ENCODE measurements at places on chromosomes 2 and 18.

DNA sequence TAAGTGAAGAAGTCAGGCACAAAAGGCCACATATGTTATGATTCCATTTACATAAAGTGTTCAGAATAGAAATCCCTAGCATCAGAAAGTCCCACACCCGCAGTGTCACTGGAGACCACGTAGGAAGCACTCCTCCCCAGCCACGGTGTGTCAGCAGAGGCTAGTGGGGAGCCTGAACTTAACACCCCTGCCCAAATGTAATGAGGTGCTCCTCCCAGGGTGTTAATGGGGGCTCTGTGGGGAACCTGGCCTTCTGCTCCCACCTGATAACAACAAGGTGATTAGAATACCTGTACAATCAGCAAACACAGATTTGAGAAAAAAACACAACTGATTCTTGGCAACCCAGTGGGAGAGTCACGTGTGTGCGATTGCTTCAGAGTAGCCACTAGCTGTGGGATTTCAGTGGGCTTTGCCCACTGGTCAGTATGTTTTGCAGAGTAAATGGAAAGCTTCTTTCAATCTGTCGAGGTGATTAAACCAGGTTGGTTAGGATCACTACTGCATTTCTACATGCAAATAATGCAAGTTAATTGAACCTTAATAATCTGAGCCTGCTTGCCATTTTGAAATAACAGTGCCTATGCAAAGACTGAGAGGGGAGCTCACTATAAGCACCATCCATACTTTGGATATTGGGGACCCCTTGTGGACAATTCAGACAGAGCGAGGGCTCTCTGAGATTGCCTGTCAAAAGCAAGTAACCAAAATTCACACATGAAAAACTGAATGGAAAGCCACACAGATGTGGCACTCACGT lies 20.6 kb upstream of the ATRAID start:
- peak; percentile 64 for DNase-seq

DNA sequence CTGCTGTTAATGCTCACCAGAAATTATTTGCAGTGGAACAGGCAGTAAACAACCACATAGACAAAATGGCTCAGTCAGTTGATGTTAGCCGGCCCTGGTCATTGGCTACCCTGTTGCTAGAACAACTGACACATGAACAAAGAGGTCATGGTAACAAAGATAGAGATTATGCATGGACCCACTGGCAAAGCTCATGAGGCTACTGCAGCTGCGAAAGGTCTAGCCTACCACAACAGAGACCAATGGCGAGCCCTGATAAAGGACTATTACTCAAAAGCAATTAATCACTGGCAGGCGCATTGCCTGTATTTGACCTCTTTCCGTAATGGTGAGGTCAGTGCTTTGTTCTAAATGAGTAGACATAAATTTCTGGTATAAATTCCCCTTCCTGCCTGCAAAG lies 474.2 kb downstream of the DSC3 start:
- no peak for DNase-seq

DNA sequence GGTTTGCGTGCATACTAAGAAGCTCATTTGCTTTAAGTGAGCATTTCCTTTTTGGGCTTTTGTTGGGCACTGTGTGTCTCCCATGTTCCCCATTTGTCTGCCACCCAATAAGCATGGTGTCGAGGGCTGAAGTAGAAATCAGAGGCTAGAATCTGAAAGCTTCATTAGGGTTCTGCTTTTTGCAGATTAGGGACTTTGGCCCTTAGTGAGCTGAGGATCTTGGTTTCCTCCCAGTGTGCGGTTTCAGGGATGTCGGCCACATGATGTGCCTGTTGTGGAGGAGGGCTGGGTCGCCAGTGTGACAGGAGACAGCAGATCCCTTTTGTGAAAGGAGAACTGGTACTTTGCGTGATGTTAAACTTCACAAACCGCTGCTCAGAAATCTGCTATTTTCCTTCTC lies 41.1 kb downstream of the PLEKHB2 start:
- DNase-seq, result no peak

DNA sequence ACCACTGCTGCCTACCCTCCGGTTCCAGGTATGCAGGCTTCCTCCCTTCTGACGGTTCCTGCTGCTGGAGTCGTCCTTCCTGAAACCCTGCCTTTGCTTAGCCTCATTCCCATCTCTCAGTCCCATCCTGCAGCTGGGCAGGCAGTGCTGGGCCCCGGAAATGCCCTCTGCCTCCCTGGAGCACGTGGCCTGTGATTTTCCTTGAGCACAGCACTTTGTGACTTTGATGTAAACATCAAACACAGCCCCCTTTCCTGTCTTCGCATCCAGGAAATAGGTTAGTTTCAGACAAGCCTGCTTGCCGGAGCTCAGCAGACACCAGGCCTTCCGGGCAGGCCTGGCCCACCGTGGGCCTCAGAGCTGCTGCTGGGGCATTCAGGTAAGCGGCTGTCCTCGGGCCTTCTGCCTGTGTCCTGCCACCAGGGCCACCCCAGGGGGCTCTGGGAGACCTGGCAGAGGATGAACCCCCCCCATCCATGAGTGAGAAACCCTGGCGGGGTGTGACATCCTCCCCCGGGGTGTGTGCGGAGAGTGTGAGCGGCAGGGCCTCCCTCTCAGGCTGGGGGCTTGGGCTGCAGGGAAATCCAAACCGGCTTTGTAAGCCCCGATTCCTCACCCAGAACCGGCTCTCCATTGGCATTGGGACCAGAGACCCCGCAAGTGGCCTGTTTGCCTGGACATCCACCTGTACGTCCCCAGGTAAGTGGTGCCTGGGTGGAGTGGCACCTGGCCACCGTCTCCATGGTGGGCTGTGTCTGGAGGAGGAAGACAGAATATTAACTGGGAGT lies at the start of gene ZAP70:
Gene ZAP70 (plus strand): TSS at position 281 of the 788 bp plus-strand sequence. CDS start 10,461 bp downstream, outside the sequence.
- no peak for DNase-seq

- DNase-seq, result peak; percentile 73
Measured at GRCh38 chr18:49225160-49225559, 235.3 kb downstream of the DYM start.

- DNase-seq, result peak; percentile 78
Measured at GRCh38 chr18:40380686-40381439, 1574.2 kb upstream of the PIK3C3 start.

GRCh38 chr18:40004246-40004645 lies 1950.8 kb upstream of the PIK3C3 start:
- no peak for DNase-seq

DNA sequence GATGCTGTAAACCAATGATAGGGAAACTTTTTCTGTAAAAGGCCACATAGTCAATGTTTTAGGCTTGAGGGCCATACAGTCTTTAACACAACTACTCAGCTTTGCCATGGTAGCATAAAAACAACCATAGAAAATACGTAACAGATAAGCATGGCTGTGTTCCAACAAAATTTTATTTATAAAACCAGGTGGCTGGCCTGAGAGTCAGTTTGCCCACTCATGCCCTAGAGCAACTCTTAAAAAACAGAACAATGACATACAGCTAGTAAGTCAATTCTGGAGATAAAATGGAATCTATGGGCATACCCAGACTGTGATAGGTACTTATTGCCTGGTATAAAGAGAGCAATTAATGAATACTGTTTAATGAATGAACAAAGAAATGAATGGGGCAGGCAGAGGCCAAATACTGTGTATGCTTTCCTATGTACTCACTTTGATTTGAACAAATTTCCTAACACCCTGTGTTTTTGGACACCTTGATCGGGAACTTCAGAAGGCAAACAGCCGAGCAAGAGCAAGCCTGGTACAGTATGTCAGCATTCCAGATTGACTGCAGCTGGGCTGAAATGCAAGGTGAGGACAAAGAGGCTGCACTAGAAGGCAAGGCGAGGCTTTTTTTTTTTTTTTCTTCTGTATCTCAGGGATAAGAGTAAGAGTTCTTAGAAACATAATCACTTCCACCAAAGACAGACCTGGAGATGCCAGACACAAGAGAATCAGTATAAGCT lies 315.3 kb downstream of the CLIP4 start:
- DNase-seq, result no peak

DNA sequence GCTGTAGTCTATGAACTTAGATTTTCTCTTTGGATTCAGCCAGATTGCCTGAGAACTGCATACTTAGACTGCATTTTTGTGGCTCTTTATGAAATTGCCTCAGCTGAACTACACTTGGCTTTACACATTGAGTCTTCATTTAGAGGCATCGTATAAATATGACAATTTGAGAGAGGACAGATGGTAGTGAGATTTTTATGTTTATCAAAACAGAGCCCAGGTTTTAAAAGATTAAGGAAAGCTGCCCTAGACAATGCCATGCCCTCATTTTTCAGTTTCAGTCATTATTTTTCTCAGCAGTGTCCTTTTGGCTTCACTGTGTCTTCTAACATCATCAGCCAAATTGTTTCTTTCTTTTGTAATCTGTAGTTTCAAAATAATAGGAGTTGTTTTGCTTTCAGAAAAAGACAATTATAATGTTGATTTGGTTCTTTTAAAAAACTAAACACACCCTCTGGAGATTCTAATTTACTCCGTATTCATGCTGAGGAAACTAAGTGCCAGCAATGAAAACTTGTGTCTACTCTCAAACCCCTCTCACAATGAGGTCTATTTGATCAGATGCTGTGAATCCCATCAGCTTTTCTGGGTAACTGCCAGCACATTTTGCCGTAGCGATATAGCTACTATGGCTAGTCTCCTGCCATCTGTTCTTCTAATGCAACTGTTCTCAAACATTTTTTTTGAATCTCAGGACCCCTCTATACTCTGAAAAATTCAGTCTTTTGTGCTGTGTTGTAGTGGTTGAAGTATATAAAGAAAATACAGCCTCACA lies 46.2 kb downstream of the TWSG1 start:
- DNase-seq, result peak; percentile 48

DNA sequence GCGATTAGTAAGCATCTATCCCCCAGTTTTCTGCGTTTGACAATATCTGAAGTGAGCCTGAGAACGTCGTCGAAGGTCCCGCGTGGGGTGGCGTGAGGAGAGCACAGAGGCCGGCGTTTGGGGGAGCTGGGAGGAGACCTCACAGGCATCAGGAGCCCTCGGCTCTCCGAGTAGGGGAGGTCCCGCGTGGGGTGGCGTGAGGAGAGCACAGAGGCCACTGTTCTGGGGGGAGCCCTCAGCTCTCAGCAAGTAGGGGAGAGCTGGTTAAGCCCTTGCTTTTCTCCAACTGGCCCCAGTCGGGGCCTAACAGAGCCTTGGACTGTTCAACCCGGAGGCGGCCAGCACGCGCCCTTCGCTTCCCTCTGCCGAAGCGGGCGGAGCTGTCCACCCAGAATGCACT lies 134.3 kb downstream of the NFATC1 start:
- DNase-seq, result no peak

DNA sequence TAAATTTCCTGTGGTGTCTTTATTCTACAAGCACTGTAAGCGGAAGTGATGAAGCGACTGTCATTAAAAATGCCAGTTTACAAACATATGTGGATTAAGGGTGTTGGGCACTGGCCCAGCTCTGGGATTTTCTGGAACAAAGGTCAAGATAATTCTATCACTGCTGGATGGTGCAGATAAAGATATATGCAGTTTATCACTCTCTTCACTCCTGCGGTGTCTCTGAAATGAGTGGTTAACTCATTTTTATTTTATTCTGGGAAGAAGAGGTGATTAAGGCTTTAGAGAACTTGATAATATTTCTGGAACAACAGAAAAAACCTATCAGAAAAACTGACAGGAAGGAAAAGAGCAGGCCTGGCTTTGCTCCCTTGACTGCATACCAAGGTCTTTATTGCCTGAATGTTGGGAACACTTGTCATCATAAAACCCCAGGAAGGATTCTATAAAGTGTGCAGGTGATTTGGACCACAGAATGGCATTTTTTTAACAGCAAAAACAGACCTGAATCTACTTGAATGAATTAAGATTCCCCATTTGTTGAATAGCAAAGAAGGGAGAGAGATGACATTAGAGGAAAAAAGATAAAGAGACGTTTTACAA lies 32.4 kb downstream of the ABCB11 start:
- no peak for DNase-seq

DNA sequence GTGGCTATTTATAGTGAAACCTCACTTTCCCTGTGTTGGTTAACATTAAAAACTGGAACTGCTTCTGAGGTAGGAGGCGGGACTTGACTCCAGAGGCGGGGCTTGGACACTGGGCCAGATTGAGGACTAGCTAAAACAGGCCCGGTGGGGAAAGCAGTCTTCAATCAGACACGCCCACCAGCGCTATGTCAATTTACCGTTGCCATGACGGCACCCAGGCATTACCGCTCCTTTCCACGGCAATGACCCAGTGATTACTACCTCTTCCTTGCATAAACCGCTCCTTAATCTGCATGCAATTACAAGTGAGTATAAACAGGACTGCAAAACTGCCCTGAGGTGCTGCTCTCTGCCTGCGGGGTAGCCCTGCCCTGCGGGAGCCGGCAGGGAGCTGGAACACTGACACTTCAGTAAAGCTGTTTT lies 35.3 kb downstream of the LRRFIP1 start:
- peak; percentile 88 for DNase-seq

DNA sequence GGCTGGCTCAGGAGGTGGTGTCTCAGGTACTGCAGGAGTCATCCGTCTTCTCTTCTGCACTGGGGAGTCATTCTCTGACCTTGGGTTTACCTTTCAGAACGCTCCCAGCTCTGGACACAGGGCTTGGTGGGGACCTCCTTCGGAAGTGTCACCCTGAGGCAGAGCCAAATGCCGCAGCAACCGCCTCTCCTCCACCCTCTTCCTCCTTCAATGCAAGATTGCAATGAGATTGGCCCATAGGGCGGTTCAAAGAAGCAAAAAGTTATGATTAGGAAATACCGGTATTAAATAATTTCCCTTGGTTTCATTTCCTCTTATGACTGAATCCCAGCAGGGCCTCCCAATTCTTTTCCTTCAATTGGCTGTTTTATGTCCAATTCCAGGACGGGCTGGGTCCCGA lies 178.8 kb downstream of the ACKR3 start:
- no peak for DNase-seq

DNA sequence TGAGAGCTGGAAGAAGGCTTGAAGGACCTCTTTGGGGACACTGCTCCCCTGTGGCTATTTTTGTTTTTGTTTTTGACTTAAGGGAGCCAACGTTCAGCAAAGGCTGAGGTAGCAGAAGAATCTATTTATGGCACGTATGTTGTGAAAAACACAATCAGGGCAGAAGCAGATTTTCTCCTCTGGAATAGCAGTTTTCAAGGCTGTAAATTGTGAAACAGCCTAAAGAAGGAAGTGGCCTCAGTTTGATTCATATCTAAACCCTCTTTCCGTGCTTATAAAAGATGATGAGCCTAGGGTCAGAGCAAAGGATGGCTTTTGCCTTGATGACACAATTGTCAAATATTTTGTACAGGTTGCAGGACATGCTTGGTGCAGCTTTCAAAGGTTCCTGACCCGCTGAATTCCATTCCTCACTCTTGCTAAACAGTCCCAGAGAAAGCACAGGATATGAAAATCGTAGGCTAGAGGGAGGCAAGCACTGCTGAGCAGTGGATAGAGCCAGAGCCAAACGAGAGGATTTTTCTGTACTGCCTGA lies 106.2 kb upstream of the DLX2 start:
- DNase-seq, result peak; percentile 60

DNA sequence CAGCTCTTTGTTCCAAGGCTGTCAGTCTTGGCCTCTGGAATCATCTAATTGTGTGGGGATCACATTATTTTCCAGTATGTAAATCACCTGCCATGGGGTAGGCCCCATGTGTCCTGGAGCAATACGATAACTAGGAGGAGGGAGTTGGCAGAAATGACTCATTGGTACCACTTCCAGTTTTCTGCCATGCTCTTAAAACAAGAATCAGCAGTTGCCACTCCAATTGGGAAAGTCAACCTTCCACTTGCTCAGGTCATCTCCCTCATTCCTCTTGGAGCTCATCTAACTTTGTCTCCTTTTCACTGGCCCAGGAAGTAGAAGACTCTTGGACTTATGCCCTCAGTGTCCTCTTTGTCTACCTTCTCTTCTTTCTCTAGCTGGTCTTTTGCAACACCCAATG lies 487.0 kb downstream of the SLC4A3 start:
- no peak for DNase-seq

Measured in fibroblast of skin of right quadriceps (primary cell).